Neuronal stem cell (in vitro differentiated cells): ENCODE measurements at places on chromosomes 3 and 15.

DNA sequence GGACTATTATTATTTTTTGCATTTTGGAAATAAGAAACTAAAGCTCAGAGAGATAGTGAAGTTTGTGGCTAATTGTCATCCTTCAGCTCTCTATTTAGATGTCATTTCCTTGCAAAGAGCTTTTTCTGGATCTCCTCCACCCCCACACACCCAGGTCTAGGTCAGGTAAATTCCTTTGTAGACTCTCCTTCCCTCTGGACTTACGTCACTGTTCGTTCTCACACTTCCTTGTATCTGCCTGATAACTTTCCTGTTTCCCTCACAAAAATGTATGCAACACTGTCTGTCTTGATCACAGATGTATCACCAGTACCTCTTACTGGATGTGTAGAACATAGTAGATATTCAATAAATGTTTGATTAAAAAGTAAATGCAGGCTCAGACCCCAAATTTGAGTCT, 6.1 kb upstream of the MB21D2 start:
- H3K36me3 ChIP-seq: no peaks in the 10 kb centered on the region
- DNase-seq: no peak
- H3K27me3 ChIP-seq: no peaks in the 10 kb centered on the region
- H3K4me3 ChIP-seq: no peak overlapping the region
- H3K4me1 ChIP-seq: peaks cover 3% of the 10 kb centered on the region

DNA sequence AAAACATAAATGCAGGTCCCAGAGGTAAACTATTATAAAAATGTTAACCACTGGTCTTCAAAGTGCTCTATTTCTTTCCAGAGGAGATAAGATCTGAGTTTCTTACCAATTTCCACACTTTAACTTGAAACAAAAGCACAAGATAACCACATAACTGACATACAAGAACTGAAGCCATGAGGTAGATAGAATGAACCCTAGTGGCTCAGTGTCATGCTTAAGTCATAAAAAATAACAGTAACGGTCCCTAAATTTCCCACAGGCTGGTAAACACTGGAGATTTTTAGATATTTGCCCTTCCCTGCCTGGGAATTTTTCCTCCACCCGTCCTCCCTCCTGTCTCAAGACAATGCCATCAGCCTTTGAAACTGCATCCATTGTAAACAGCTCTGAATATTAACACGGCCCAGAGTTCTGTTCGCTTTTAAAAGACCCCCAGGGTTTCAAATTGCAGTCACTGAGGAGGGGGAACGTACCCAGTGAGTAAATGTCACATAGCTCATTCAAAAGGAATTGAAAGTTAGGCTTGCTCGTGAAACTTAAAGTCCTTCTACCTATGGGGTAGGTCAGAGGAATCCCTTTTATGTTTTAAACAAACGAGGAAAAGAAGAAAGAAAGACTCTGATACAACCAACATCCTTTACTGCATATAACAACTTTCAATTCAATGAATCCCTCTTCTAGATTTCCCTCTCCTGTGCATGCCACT, 5.7 kb downstream of the LRIG1 start:
- H3K36me3 ChIP-seq: no peaks in the 10 kb centered on the region
- peaks cover 19% of the 10 kb centered on the region for H3K4me1 ChIP-seq
- H3K27ac ChIP-seq: peak overlapping the region; percentile 82
- DNase-seq: peak; percentile 66
- no peaks in the 10 kb centered on the region for H3K27me3 ChIP-seq

- H3K4me1 ChIP-seq: no peaks in the 10 kb centered on the region
- no peaks in the 10 kb centered on the region for H3K27me3 ChIP-seq
Measured at GRCh38 chr3:42681361-42682038, 3.8 kb upstream of the KLHL40 start.

DNA sequence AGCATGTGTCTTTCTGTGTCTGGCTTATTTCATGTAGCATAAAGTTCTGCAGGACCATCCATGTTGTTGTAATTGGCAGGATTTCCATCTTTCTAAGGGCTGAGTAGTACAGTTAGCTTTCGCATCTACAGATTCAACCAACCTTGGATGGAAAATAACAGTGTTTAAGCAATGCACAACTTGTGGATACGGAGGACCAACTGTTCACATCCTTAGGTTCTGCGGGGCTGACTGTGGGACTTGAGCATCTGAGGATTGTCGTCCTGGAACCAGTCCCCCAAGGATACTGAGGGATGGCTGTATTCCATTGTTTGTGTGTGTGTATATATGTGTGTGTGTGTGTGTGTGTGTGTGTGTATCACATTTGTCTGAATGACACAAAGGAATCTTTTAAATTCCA, 27.7 kb downstream of the ABHD17C start:
- peaks cover 5% of the 10 kb centered on the region for H3K36me3 ChIP-seq
- no peaks in the 10 kb centered on the region for H3K27me3 ChIP-seq
- no peak overlapping the region for H3K27ac ChIP-seq
- H3K4me3 ChIP-seq: no peak overlapping the region
- H3K4me1 ChIP-seq: no peaks in the 10 kb centered on the region
- no peak for DNase-seq

DNA sequence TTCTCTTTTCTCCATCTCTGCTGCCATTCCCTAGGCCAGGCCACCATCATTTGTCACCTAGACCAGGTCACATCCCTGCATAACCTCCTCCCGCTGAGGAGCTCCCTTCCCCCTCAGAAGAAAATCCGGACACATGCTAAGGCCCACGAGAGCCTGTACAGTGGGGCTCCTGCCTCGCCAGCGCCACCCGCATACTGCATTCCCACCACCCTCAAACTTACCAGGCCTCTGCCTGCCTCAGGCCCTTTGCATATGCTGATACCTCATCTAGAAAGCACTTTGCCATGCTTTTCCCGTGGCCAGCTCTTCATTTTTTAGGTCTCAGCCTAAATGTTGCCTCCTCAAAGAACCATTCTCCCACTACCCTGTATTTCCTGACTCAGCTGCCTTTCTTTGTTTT, 220.1 kb upstream of the CTDSPL start:
- H3K27ac ChIP-seq: no peak overlapping the region
- H3K4me1 ChIP-seq: no peaks in the 10 kb centered on the region
- no peaks in the 10 kb centered on the region for H3K36me3 ChIP-seq
- no peaks in the 10 kb centered on the region for H3K27me3 ChIP-seq
- H3K4me3 ChIP-seq: no peak overlapping the region
- no peak for DNase-seq

- H3K36me3 ChIP-seq: no peaks in the 10 kb centered on the region
- no peak for DNase-seq
- no peaks in the 10 kb centered on the region for H3K4me1 ChIP-seq
- no peaks in the 10 kb centered on the region for H3K27me3 ChIP-seq
- no peak overlapping the region for H3K4me3 ChIP-seq
Measured at GRCh38 chr3:86985181-86985826, 5.6 kb downstream of the VGLL3 start.

DNA sequence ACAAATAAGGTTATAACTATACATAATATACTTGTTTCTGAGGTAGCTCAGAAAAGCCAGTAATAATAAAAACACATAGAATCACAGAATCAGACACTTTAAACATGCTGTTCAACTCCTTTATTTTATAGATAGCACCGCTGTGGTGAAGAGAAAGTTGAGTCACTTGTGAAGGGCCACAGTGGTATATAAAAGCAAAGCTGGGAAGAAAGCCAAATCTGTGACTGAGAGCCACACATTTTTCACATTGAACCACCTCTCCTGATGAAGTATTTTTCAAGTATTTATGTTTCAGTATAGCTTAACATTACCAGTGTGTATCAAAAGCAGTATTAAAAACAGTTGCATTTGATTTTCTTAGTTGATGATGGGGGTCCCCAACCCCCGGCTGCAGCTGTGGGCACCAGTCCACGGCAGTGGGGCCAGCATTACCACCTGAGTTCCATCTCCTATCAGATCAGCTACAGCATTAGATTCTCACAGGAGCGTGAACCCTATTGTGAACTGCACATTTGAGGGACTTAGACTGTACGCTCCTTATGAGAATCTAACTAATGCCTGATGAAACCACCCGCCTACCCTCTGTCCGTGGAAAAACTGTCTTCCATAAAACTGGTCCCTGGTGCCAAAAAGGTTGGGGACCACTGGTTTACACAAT, 46.2 kb downstream of the TBL1XR1 start:
- H3K27me3 ChIP-seq: no peaks in the 10 kb centered on the region
- DNase-seq: no peak
- H3K36me3 ChIP-seq: no peaks in the 10 kb centered on the region

DNA sequence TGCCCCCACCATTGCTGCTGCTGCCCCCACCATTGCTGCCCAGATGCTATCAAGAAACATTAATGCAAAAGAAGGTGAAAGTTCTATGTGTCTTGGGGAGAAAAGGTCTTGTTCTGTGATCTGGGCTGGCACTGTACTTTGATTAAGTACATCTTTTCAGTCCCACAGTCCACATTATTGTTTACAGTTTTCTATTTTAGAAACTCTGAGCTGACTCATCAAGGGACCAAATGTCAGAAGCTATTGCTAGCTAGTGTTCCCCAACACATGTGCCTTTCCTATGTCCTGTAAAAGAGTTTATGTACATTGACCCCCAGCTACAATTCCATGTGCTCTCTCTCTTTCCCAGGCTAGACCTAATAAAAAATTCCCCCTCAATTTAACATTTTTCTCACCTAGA, 264.7 kb upstream of the NECTIN3 start:
- H3K36me3 ChIP-seq: no peaks in the 10 kb centered on the region
- H3K4me1 ChIP-seq: no peaks in the 10 kb centered on the region
- no peak overlapping the region for H3K27ac ChIP-seq

GRCh38 chr3:37816271-37816670, 45.4 kb upstream of the CTDSPL start:
- no peak overlapping the region for H3K27ac ChIP-seq
- no peaks in the 10 kb centered on the region for H3K27me3 ChIP-seq
- DNase-seq: no peak
- no peaks in the 10 kb centered on the region for H3K4me1 ChIP-seq
- no peaks in the 10 kb centered on the region for H3K36me3 ChIP-seq

- H3K27me3 ChIP-seq: peaks cover 19% of the 10 kb centered on the region
- H3K4me3 ChIP-seq: no peak overlapping the region
- H3K27ac ChIP-seq: no peak overlapping the region
Measured at GRCh38 chr3:170809007-170809974, 60.7 kb downstream of the RPL22L1 start.

- peaks cover 42% of the 10 kb centered on the region for H3K4me1 ChIP-seq
- H3K27ac ChIP-seq: no peak overlapping the region
- no peaks in the 10 kb centered on the region for H3K36me3 ChIP-seq
- no peaks in the 10 kb centered on the region for H3K27me3 ChIP-seq
- no peak for DNase-seq
- H3K4me3 ChIP-seq: no peak overlapping the region
Measured at GRCh38 chr3:46660003-46660402, 33.5 kb downstream of the ALS2CL start.

DNA sequence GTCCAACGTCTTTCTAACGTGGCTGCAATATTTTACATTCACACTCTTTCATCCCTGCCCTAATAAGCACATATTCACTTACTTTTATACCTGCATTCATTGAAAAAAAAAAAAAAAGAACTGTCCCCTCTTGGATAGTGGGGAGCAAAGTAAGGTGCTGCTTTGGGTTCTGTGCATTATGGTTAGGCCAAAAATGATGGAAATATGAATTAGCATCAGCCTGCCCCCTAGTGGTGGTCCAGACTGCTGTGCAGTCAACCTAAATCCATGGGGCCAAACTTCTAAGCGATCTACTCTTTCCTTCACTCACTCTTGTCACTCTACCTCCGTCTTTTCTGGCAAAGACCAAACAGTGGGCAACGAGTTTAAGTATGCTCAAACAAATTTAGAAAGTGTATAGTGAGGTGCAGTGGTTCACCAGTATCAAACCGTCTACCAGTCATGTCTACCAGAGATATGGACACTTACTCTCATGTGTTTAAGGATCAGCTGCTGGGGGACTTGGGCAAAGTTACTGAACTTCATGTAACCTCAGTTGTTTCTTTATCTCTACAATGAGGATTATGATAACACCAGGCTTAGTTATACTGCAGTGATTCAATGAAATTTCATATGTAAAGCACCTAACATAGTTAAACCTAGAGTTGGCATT, 61.5 kb upstream of the GRM7 start:
- no peak overlapping the region for H3K4me3 ChIP-seq
- H3K27me3 ChIP-seq: no peaks in the 10 kb centered on the region
- H3K36me3 ChIP-seq: no peaks in the 10 kb centered on the region
- H3K27ac ChIP-seq: no peak overlapping the region

- no peaks in the 10 kb centered on the region for H3K27me3 ChIP-seq
- no peaks in the 10 kb centered on the region for H3K36me3 ChIP-seq
- H3K4me3 ChIP-seq: no peak overlapping the region
- H3K27ac ChIP-seq: no peak overlapping the region
- DNase-seq: no peak
- H3K4me1 ChIP-seq: no peaks in the 10 kb centered on the region
Measured at GRCh38 chr15:67899596-67900283, 59.9 kb upstream of the RNU6-1 start.

- H3K4me1 ChIP-seq: no peaks in the 10 kb centered on the region
- DNase-seq: no peak
- H3K27ac ChIP-seq: no peak overlapping the region
- H3K36me3 ChIP-seq: no peaks in the 10 kb centered on the region
- no peaks in the 10 kb centered on the region for H3K27me3 ChIP-seq
Measured at GRCh38 chr15:75090388-75090734, 67.0 kb downstream of the PPCDC start.

DNA sequence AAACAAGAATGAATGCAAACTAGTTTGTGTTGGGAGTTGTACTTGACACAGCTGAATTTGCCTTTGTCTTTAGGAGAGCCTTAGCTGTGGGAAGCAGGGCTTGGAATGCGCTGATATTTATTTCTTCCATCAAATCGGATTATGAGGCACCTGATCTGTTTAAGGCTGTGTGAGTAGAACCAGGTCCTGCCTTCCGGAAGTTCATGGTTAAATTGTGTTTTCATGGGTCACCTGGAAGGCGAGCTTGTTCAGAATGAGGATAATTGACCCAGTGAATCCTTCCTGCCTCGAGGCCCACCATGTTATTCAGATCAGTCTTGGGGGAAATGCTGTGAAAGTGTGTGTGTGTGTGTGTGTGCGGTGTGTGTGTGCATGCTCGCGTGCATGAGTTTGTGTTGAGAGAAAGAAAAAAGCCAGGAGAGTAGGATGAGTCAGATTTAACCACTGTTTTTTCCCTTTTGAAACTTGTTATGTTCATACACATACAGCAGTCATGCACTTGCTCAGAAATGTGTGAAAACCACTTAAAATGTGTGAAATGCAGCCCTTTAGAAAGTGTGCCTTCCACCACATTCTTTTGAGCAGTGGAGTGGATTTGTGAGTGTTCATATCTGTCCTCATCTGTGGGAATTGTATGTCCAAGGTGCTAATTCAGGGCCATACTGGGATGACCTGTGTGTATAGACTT, 36.7 kb downstream of the SMAD3 start:
- H3K27me3 ChIP-seq: no peaks in the 10 kb centered on the region
- DNase-seq: no peak
- peaks cover 31% of the 10 kb centered on the region for H3K36me3 ChIP-seq
- H3K4me3 ChIP-seq: no peak overlapping the region
- no peak overlapping the region for H3K27ac ChIP-seq

DNA sequence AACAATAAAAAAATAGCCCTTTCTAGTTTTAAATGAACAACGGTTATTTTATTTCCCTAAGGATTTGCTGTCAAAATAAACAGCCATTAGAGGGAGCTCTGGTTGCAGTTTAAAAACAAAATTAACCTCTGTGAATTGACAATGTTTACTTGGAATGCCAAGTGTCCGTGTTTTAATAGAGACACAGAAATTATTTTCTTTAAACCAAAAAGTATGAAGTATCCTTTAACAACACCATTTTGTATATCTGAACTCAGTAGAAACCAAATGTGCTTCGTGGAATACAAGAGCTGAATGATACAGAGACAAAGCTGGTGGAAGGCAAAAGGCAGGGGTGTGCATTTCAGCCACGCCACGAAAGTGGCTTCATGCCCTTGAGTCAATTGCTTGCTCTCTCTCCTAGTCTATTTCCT, 74.4 kb downstream of the MOBP start:
- H3K27ac ChIP-seq: no peak overlapping the region
- no peaks in the 10 kb centered on the region for H3K4me1 ChIP-seq
- no peak overlapping the region for H3K4me3 ChIP-seq
- no peaks in the 10 kb centered on the region for H3K27me3 ChIP-seq
